ENCODE measurements at places on chromosomes 2 and 18. TPM values are rescaled to one million over a fixed set of nuclear protein-coding genes. Genes with fewer than 3 reads are reported as not detected.

GRCh38 chr2:223692191-223692947, 90.2 kb upstream of the SCG2 start:
- peak; percentile 67 for DNase-seq

GRCh38 chr18:48782381-48782861, 168.3 kb downstream of the SMAD7 start:
- DNase-seq: no peak

- DNase-seq: no peak
Measured at GRCh38 chr2:212914392-212914791, 237.0 kb downstream of the IKZF2 start.

SNX17 gene
- total RNA-seq: 169 TPM

CTIF gene
- total RNA-seq: 86.4 TPM
